ENCODE measurements at places on chromosomes 13 and 19.

DNA sequence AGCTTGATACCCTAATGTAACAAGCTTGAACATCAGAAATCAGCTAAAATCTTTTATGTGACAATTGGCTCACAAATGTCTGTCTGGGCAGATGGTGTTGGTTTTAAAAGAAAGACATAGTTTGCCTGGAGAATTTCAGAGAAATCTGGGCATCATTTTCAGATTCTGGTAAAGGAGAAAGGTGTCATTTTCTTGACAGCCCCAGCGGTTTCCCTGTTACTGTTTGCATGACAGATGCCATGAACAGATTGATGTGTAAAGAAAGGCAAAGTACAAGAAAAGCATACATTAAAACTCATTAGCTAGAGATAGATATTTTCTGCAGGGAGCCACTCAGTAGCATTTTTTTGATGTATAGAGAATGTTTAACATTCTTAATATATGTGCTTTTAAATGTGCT lies 987.9 kb downstream of the OLFM4 start:
- no peak for DNase-seq

GRCh38 chr19:23993440-23993839 lies 78.8 kb downstream of the ZNF726 start:
- no peak for DNase-seq

DNA sequence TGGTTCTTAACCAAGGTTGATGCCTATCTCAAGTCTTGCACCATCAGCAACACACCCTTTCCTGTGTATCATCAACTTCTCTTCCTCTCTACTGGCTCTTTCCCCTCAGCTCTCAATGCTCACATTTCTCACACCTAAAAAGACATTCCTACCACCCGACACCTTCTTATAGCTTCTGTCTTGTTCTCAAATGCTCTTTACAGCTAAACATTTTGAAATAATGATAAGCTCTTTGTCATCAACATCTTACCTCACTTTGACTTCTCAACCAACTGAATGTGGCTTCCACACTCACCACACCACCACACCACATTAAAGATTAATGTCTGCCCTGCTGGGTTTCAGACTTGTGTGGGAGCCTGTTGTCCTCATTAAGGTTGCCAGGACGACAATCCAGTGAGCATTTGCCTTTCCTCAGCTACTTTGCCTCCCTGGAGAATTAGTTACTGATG lies 67.8 kb downstream of the RXFP2 start:
- DNase-seq = no peak

DNA sequence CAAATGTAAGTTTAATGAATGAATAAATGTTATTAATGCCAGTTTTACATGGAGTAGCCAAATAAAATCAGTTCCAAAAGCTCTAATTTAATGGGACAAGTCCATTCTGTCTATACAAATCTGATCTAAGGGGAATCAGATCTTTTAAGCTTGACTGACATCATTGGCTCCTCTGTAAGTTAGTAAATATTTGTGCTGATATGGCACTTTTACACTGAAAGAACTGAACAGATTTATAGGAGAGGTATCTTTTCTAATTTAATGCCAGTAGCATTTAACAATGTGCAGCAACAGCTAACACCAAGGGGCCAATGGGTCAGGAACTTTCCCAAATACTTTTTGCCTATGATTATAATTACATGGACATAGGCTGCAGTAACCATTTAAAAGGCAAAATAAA lies 832.3 kb downstream of the PCDH17 start:
- no peak for DNase-seq

GRCh38 chr19:34173193-34173956 lies 1.1 kb downstream of the LSM14A start:
- no peak for DNase-seq

DNA sequence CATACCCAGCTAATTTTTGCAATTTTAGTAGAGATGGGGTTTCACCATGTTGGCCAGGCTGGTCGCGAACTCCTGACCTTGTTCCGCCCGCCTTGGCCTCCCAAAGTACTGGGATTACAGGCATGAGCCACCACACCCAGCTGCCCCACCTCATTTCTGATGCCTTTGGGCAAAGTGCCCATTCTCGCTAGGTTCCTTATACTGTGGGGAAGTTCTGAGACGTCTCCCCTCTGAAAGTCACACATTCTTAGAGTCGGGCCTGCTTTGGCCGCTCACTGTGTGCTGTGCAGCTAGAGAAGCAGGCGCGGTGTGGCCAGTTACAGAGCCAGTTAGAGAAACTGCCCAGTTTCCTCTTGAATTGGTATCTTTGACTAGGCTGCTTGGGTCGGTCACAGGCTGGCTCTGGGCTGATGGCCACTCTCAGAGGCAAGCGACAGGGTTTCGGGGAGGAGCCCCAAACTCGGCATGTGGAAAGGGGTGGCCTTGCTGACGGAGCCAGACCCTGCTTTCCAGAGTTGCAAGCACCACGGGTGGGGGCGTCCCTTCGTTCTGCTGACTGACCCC lies 18.0 kb downstream of the PRAM1 start:
- DNase-seq = no peak

DNA sequence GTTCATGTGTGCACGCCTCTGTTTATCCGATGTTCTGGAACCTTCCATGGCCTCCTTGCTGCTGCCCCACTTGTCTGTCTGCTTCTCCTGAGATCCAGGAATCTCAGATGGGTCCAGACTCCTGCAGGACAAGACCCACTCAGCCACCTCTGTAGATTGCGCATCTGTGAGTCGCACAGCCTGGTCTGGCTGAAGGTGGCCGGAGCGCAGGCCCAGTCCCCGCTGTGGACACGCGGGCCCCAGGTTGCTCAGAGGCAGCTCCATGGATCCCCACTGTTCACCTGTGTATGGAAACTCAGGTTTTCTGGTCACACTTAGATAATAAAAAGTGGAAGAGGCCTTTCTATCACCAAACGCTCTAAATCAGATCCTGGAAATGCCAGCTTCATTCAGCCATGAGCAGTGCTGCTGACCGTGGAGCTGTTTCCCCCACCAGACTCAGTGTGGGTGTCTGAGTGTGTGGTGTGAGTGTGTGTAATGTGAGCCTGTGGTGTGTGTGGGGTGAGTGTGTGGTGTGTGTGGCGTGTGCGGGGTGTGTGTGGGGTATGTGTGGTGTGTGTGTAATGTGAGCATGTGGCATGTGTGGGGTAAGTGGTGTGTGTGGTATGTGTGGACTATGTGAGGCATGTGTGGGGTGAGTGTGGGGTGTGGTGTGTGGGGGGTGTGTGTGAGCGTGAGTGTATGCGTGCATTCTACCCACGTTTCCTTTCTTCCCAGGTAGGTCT lies 59.5 kb downstream of the MCF2L start:
- no peak for DNase-seq

DNA sequence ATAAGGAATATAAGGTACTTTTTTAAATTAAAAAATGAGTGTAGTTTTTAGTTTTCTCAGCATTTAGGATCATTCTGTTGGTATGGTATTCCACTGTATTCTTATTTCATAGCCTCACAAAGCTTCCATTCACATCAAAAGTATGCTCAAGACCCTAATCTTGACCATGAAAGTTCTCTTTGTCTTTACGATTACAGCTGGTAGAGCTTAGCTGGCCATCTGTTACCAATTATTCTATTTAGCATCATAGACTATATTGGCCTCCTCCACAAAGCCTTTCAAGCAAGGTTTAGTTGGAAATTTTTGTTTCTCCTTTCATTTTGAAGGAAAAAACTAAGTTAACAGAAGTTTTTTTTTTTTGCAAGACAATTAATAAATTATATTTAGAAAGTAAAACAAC lies 245.1 kb downstream of the KCTD12 start:
- peak; percentile 11 for DNase-seq

- DNase-seq = peak; percentile 67
Measured at GRCh38 chr19:6108721-6109633, 1.3 kb downstream of the RFX2 start.

GRCh38 chr13:35309706-35310105 lies 166.8 kb downstream of the MAB21L1 start:
- DNase-seq = no peak

DNA sequence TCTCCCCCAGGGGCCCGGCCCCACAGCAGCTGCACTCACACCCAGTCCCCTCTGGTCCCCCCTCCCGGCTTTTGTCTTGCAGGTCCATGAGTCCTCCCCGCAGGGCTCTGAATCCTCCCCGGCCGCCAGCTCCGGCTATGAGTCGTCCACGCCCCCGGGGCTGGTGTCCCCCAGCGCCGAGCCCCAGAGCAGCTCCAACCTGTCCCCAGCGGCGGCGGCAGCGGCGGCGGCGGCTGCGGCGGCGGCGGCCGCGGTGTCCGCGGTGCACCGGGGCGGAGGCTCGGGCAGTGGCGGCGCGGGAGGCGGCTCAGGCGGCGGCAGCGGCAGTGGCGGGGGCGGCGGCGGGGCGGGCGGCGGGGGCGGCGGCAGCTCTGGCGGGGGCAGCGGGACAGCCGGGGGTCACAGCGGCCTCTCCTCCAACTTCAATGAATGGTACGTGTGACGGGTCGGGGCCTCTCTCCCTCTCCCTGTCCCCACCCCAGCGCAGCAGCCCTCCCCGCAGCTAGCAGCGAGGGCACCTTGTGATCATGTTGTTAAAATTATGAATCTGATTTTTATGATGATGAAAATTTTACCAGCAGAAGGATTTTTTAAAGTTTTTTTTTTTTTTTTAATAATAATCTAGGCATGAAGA lies 3.8 kb downstream of the ZIC2 start:
- DNase-seq = no peak

- DNase-seq = no peak
Measured at GRCh38 chr13:30907121-30907861, 1.2 kb downstream of the MEDAG start.

- DNase-seq = no peak
Measured at GRCh38 chr13:95251641-95252040, 49.6 kb downstream of the ABCC4 start.

- peak; percentile 83 for DNase-seq
Measured at GRCh38 chr19:29605653-29606419, at the start of gene POP4. POP4 (plus strand) TSS chr19:29606283; CDS start chr19:29606319, 36 bp downstream.

DNA sequence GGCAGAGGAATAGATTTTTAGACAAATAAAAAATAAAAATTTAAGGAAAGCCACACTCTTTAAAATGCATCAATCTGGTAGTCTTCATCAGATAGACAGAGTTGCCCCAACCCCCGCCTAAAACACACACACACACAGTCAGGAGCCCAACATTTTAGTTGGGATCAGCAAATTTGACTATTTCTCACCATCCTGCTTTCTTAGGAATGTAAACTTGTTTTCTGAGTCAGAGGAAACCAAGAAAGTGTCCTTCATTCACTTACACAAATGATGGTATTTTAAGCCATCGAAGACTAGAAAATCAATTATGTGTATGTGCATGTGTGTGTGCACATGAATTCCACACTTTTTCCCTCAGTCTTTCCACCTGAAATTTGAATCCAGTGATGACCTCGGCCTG lies 1657.5 kb downstream of the SLITRK1 start:
- no peak for DNase-seq

Measured in AG09319 (cell line).